ENCODE measurements at places on chromosomes 13 and 19.

GRCh38 chr19:33580645-33581037, 41.1 kb upstream of the CHST8 start:
- DNase-seq = no peak

GRCh38 chr19:30367006-30367405, 5.2 kb upstream of the ZNF536 start:
- DNase-seq = no peak

GRCh38 chr13:74040200-74040599, 94.0 kb downstream of the KLF12 start:
- DNase-seq = peak; percentile 36

DNA sequence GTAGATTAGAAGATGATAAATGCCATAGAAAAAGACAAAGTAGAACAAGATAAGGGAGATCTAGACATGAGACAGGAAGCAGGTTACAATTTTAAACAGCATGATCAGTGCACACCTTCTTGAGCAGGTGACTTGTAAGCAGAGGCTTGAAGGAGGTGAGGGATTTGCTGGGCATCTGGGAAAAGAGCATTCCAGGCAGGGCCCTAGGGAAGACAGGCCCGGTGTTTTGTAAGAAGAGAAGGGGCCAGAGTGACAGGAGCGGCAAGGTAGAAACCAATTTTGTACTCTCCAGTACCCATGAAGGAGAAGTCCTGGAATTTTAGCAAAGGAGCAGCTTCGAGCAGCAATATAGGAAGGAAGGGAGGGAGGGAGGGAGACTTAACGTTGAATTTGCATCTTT, 296.5 kb downstream of the MZT1 start:
- DNase-seq = no peak

- peak; percentile 56 for DNase-seq
Observed at GRCh38 chr13:37273836-37274235, 168.4 kb upstream of the CSNK1A1L start.

GRCh38 chr13:79895416-79895815, 414.5 kb downstream of the NDFIP2 start:
- DNase-seq = no peak

- DNase-seq = no peak
Observed at GRCh38 chr19:38400361-38400760, 2.5 kb upstream of the FAM98C start.

Data from muscle of leg (tissue), 16 donors.